Stimulated activated CD8-positive, alpha-beta memory T cell treated with anti-CD3 and anti-CD28 coated beads, Interleukin-7, amount 100 ng/mL, for 1 hour (primary cell): ENCODE measurements at places on chromosomes 2 and 18.

DNA sequence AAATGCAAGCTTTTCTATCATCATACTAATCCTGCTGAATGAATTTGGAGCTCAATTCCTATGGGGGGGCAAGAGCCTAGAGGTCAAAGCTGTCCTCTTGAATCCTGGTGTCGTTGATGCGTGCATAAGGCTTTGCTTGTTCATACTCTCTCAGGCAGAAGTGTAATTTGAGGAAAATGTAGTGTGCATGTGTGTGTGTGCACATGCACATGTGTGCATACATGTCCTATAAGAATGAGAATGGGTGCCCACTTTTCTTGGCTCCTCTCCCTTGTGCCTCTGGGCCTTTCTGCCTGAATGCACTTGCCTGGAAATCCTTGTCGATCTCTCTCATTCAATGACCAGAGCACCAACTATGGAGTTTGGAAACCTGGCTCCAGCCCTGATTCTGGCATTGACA is 28.5 kb upstream of the C18orf32 start:
- DNase-seq: no peak

DNA sequence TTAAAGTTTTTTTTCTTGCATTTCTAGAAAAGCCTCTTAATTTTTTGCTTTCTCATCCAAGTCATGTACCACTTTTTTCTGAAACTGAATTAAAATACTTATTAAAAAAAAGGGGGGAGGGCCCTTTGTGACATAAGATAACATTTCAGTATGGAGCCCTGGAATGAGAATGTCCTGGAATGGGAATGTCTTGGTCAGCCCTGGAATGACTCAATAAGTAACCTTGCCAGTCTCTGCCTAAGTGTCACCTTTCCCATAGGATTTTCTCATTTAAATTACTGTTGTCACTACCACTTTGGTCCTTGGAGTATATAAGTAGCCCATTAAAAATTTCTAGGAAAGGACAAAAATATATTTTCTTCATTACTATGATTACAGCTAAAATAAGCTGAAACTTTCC is 4.7 kb downstream of the UBXN2A start:
- DNase-seq: no peak

DNA sequence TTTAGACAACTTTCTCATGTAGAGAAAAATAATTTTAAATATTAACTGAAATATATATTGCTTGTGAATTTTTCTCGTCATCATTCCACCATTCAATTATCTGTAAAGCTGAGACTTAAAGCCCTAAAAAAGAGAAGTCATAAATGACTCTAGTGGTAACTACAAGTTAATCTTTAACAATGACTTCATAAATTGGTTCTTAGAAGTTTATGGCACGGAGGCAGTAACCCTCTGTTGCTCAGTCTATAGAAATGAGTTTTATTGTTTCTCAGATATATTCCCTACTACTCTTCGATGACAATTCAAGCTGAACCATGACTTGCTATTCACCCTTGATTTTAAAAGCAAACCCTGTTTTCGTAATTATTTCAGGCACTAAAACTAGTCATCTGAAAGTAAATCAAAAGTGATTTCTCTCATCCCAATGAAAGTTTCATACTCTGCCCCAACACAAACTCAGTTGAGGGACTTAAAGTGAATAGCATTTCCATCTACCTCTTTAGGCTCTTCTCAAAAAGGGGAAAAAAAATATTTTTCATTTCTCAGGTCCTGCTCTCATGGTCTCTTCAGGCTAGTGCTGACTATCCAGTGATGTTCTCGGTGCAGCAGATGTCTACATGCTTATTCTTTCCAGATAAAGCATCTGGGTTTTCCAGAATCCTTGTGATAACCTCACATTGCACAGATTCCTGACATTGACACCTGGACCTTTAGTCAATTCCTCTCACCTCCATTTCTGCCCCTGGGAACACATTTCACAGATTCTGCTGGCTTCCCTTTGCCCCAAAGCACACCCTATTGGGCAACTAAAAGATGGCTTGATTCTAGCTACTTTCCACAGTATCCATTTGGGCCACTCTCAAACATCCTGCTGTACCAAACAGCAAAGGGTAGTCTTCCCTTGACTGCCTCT is 207.8 kb upstream of the LRATD1 start:
- no peak for DNase-seq

GRCh38 chr2:164896634-164897355 is 55.2 kb upstream of the COBLL1 start:
- DNase-seq: no peak

DNA sequence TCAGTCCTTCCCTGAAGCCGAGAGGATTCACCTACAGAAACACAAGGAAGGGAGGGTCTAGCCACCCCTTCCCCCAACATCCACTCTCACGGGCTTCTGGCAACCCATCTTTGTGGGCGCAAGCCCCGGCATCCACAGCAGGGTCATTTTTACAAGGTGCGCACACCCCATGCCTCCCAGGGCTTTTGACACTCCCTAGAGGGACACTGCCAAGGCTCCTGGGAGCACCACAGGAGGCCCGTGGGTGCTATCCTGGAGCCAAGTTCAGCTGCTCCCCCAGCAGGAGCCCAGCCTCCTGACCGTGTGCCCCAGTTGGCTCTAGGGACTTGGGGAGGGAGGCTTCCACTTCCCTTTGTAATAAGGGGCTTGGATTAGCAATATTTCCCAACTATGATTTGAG is 251.6 kb downstream of the TNS1 start:
- DNase-seq: no peak

DNA sequence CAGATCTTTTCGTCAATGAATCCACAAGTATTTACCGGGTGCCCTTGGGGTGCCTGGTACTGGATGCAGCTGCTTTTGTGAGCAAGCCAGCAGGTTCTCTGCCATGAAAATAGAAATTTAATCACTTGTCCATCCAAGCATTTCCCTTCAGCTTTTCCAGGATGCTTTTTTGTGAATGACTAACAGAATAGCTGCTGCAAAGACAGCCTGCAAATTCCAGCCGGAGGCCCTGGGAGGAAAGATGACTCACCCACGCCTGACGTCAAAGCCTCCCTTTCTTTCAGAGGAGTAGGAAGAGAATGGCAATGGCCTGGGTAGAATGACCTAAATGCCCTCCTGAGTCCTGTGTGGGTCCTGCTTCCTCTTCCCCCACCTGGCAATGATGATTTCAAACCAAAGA is 111.9 kb downstream of the AP1S3 start:
- no peak for DNase-seq

- DNase-seq: no peak
These were observed 103.6 kb upstream of the AGAP1 start for GRCh38 chr2:235390108-235390815.

GRCh38 chr2:230661072-230661957 is 51.3 kb upstream of the CAB39 start:
- no peak for DNase-seq

DNA sequence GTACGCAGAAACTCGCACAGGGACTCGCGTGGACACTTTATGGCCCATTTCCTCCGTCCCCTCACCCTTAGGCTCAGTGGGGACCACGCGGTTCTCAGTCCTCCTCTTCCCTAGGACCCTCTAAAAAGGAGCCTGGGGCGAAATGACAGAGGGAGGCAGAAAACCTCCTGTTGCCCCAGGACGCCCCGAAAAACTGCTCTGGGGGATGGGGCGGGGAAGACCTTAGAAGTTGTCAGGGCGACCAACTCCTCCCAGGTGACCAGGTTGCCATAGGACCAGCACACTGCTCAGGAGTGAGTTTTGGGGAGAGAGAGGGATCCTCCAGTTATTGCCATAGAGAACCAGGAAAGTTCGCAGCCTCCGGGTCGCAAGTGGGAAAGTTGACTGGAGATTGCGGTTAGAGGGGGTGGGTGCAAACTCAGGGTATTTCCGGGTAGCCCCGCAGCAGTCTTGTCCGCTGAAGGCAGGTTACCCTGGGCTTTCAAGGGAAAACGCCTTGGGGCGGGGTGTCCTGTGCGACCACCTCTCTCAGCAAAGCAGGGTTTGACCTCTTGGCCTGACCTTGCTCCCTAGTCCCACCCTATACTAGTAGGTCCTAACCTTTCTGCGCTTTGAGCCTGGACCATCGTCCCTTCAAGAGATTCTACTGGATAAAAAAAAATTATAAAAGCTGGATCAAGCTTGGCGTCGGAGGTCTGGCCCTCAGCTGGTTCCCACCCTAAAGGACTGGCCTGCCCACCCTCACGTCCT is 7.8 kb upstream of the PAX3 start:
- DNase-seq: no peak

- no peak for DNase-seq
These were observed 93.7 kb downstream of the COBLL1 start for GRCh38 chr2:164747783-164748433.

GRCh38 chr2:97724073-97724410 is 10.7 kb downstream of the ZAP70 start:
- DNase-seq: no peak

DNA sequence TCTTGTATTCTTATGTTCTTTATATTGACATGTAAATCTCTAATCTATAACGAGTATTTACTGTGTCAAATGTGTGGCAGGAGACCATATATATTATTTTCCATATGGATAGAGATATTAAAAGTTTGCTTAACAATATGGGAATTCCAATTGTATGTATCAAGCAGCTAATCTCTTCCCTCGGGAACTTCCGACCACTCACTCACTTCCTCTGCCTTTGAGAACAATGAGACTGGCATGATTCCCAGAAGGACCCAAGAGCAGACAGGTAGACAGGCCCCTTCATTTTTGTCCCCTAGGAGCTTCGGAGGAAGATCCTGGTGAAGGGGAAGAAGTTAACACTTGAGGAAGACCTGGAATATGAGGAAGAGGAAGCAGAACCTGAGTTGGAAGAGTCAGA is 24.1 kb downstream of the PLCD4 start:
- DNase-seq: no peak

- DNase-seq: no peak
These were observed 30.4 kb downstream of the CIB4 start for GRCh38 chr2:26610504-26611335.

DNA sequence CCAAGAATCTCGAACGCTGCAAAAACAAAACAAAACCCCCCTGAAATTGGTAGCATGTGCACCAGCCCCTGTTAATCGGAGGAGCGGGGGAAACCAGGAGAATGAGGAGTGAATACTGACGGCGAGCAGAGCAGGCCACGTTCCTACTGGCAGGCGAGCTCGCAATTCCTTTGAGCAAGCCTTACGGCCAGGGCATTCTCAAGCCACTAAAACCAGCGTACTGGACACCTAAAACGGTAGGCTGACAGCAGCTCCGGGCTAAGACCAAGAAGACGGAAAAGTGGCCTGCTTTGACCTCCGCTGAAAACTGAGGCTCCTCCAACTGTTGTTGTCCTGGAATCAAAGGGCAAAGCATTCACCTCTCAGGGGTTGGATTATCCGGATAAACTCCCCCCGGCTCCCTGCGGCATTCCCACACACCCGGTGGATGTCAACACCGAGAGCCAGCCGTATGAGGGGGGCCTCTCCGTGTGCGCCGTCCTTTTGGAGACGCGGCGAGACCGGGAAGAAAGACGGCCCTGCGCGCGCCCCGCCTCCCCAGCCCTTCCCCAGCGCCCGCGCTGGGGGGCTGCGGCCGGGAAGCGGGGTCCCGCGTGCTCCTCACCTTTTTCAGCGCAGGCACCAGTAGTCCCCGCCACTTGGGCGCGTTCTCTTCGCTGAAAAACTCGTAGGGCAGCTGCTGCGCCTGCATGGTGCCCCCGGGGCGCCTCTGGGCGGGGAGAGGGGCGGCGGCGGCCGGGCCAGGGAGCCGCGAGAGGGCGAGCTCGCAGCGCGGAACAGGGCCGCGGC is 925 bp downstream of the SOS1 start:
- DNase-seq: peak; percentile 31

DNA sequence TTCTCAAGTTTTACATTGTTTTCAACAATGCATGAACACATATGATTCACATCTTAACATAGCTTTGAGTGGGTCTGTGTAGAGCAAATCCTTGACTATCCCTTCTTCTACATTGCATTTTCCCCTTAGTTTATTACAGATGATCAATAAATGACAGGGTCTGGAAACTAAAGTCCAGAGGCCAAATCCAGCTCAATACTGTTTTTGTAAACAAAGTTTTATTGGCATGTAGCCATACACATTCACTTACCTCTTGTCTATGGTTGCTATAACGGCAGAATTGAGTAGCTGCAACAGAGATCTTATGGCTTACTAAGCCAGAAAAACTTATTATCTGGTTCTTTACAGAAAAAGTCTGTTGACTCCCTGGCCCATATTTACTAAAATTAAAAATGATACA is 12.8 kb downstream of the FANCL start:
- no peak for DNase-seq

- no peak for DNase-seq
These were observed 63.1 kb downstream of the RHOB start for GRCh38 chr2:20509770-20510490.

DNA sequence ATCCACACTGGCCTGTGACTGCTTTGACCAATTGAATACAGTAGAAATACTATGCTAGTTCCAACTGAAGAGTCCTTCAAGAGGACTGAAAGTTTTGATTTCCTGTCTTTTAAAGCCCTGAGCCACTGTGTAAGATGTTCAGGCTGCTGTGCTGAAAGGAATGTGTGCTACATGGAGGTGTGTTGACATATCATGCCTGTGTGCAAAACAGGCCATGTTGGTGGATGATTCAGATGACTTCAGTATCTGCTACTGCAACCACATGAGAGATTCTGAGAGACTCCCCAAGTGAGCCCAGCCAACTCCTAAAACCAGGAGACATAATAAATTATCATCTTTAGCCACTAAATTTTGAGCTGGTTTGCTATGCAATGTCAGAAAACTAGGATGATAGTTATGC is 662.9 kb downstream of the ZEB2 start:
- no peak for DNase-seq

DNA sequence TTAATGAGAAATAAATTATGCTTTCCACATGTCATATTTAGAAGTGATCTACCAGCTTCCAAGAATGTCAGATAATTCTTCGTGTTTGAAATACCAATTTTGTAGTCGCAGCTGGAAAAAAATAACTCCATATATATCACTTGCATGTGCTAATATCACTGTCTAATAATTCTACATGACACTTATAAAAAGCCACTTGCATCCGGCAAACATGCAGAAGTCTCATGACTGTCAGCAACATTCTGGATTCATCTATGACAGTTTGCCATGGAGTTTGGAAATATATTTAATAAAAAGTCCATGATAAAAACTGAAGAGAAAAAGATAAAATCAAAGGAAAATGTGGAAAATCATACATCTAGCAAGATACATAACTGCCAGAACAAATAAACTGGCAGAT is 1784.4 kb downstream of the SUCLG1 start:
- DNase-seq: no peak

GRCh38 chr2:136985044-136985443 is 219.7 kb downstream of the THSD7B start:
- DNase-seq: no peak

DNA sequence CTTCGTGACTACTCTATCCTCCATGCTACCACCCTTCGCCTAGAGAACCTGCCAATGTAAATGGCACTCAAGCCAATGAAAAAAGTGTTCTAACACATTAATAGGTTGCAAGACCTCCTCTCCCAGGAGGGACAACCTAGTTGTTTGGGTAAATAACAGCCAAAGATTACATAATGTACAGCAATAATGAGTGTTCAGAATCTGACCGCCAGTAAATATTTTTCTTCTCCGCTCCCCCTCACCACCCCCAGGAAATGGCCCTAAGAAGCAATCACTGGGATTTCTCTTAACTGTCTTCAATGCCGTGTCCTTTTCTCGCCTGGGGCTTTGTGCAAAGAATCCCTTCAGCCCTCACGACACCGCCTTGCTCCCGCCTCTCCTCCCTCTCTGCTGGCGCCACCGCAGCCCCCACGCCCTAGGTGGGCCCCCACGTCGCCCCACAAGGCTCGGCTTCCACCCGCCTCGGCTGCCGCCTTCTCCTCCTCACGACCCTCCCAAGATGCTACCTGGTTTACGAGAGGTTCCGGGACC is 458 bp downstream of the HYCC2 start:
- DNase-seq: no peak

- DNase-seq: no peak
These were observed 72.7 kb downstream of the MAP2 start for GRCh38 chr2:209496586-209496982.

GRCh38 chr2:43513216-43513615 is 82.6 kb downstream of the THADA start:
- no peak for DNase-seq
